ENCODE measurements at places on chromosomes 4 and X.

GRCh38 chrX:22958250-22958649, 41.5 kb upstream of the DDX53 start:
- no peak for DNase-seq

DNA sequence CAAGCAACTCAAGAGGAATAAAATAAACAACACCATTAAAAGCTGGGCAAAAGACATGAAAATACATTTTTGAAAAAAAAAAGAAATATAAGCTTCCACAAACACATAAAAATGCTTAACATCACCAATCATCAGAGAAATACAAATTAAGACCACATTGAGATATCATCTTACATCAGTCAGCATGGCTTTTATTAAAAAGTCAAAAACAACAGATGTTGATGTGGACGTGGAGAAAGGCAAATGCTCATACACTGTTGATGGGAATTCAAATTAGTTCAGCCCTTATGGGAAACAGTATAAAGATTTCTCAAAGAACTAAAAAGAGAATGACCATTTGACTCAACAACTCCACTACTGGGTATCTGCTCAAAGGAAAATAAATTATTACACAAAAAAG, 59.6 kb downstream of the STK32B start:
- no peak for DNase-seq

DNA sequence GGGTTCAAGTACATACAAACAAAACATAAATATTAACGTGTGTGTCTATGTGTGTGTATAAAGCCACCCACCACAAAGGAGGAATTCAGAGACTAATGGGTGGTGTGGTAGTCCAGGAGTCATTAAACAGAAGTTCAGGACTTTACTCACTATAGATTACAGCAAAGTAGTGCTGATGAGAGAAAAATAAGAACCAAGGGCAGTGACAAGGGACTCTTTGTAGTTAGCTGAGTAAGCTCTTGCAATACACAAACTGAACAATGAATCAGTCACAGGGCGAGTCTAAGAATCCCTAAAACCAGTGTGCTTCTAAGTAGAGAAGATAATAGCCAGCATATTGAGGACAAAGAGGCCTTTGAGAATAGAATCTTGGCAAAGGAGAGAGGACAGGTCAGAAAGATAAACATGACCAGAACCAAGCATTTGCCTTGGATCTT, 232.4 kb downstream of the PPP3CA start:
- no peak for DNase-seq

DNA sequence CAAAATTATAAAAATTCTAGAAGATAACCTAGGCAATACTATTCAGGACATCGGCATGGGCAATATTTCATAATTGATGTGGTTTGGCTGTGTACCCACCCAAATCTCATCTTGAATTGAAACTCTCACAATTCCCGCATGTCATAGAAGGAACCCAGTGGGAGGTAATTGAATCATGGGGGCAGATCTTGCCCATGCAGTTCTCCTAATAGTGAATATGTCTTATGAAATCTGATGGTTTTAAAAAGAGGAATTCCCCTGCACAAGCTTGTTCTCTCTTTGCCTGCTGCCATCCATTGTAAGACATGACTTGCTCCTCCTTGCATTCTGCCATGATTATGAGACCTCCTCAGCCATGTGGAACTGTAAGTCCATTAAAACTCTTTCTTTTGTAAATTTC, 77.7 kb downstream of the DDX60 start:
- DNase-seq: no peak

GRCh38 chr4:174056959-174057358, 226.5 kb downstream of the FBXO8 start:
- no peak for DNase-seq

GRCh38 chrX:39757971-39758370, 339.8 kb downstream of the BCOR start:
- no peak for DNase-seq

DNA sequence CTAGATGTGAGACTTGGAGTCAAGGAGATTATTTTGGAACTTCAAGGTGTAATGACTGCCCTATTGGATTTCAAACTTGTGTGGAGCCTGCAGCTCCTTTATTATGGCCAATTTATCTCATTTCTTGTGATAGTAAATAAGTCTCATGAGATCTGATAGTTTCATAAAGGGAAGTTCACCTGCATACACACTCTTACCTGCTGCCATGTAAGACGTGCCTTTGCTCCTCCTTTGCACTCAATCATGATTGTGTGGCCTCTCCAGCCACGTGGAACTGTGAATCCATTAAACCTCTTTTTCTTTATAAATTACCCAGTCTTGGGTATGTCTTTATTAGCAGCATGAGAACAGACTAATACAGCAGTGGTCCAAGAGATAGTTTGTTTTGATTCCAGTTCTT, 19.1 kb downstream of the PF4 start:
- DNase-seq: no peak

- peak; percentile 2 for DNase-seq
Measured at GRCh38 chr4:7487502-7487901, 52.8 kb upstream of the PSAPL1 start.

GRCh38 chr4:52643785-52644244, 15.3 kb downstream of the USP46 start:
- DNase-seq: no peak

DNA sequence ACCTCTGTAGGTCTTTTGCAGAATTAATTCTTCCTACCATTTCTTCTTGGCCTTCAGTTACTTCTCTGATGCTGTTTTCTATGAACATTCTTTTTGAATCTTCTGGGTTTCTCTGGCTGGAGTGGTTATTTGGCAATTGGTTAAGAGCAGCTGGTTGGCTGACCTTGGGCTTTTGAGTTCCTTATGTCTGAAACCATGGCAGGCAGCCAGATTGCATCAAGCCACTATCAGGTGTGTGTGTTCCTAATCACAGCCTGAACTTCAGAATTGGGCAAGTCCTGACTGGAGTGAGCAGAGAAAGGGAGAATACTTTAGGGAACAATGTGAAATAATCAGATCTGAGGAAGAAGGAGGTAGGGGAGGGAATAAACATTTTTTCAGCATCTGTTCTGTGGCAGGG, 90.2 kb downstream of the ARHGAP10 start:
- DNase-seq: no peak

GRCh38 chrX:17627026-17627425, 110.3 kb upstream of the SCML1 start:
- DNase-seq: no peak

DNA sequence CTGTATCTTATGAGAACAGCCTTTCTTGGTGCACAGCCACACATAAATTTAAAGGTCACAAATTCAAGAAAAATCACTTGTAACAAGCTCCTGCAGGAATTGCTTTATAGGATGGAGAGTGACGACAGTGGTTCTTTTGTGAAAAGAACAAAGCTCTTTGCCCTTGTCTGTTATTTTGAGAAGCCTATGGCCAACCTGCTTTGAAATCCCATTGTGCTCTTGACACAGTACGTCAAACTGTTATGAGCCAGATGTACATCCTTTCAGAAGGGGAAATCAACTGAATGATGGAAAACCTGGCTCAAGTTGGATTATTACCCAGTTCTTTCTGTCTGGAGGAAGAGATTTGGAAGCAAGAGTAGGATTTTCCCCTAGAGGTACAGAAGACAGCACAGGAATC, 1454.2 kb downstream of the ARAP2 start:
- DNase-seq: no peak

GRCh38 chrX:155819966-155820491, 61.1 kb upstream of the VAMP7 start:
- DNase-seq: peak; percentile 65

DNA sequence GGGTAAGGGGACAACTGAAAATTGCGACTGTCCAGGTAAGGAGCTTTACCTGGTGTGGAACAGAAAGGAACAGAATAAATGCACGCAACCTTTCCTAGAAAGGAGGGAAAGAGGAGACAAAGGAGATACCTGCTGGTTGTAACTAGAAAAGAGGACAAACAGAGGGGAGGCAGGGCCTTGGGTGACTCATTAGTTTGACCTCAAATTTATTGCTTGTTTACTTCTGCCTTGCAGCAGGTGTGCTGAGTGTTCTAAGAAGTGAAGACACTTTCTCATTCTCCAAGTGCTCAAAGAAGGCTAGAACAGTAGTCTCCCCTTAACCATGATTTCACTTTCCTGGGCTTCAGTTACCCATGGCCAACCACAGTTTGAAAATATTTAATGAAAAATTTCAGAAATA, 123.1 kb upstream of the BOD1L1 start:
- no peak for DNase-seq

DNA sequence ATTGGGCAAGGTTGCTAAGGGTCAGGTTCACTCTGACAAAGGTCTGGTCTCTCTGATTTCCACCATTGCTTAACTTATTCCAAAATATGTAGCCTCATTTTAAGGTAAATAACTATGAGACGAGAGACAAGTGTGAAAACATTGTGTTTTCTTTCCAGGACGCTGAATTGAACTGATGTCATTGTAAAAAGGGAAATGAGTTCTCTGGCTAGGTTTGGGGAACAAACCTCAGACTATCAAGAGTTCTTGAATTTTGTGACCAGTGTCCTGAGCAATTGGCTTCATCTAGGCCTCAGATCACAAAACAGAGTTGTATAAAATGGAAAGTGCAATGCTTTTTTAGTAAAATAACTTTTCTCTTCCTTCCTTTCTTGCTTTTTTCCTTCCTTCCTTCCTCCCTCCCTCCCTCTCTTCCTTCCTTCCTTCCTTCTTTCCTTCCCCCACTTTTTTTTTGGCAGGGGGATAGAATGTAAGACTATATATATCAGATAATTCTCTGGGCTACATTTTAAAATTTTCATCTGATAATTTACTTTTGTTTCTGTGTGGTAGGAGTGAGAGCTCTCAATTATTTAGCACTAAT, 30.8 kb upstream of the CXCL8 start:
- DNase-seq: no peak

DNA sequence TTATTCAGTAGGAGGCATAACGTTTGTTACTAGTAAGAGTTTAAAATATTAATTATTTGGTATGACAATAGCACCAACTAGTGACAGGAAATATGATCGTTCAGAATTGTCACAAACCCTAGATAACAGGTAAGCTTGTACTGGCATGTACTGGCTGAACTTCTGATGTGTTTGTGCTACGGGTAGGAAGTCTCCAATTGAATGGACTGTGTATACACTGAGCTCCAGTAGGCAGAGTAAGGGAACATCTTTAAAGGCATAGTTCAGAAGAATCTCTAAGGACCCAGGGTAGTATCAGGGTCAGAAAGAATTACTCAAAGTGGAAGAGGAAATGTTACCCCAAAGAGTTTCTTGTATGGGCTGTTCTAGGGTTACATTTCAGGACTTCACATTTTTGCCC, 230.4 kb downstream of the EDA2R start:
- no peak for DNase-seq

- no peak for DNase-seq
Measured at GRCh38 chrX:45697591-45697990, 496.9 kb upstream of the DIPK2B start.

- DNase-seq: no peak
Measured at GRCh38 chr4:182699201-182699600, 218.0 kb downstream of the DCTD start.

GRCh38 chr4:87717276-87718031, 67.4 kb downstream of the DMP1 start:
- DNase-seq: no peak

DNA sequence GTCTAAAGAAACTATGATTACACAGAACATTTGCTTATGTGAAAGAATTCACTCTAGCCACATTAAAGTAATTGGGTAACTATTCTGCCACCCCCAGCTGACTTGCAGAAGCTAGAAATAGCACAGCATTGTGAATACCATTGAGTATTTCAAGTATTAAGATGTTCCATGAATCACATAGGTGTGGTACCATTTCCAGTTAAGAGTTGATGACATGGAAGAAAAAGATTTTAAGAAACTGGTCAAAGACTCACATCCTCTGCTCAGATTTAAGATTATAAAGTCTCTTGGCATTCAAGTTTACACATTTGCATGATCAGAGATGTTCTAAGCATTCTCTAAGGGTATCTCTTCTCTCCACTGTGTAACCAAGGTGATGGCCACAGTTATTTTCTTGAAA, 287.5 kb downstream of the CAMK2D start:
- DNase-seq: no peak

- DNase-seq: no peak
Measured at GRCh38 chr4:67573193-67573592, 14.7 kb downstream of the STAP1 start.

- DNase-seq: no peak
Measured at GRCh38 chr4:169823685-169824084, 65.9 kb upstream of the HPF1 start.

DNA sequence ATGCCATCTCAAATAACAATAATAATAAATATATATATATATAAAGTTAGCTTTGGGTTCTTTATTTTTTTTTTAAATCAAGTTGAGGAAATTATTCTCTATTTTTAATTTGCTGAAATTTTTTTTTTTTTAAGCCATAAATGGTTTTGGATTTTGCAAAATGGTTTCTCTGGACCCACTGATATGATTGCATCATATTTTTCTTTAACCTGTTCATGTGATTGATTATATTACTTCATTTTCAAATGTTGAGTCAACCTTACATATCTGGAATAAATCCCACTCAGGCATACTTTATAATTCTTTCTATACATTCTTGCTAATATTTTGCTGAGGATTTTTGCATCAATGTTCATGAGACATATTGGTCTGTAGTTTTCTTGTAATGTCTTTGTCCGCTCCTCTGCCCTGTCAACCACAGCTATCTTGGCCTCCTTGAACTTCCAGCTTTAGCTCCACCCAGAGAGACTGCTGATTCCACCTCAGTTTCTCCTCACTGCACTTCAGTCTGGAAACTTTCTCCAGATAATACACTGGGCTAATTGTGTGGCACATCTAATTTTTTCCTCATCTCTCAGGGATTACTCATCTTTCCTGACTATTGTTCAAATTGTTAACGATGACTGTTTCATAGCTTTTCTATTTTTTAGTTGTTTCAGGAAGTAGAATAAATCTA, 160.9 kb upstream of the GIMD1 start:
- DNase-seq: no peak

GRCh38 chr4:52423967-52424366, 235.1 kb downstream of the USP46 start:
- no peak for DNase-seq

DNA sequence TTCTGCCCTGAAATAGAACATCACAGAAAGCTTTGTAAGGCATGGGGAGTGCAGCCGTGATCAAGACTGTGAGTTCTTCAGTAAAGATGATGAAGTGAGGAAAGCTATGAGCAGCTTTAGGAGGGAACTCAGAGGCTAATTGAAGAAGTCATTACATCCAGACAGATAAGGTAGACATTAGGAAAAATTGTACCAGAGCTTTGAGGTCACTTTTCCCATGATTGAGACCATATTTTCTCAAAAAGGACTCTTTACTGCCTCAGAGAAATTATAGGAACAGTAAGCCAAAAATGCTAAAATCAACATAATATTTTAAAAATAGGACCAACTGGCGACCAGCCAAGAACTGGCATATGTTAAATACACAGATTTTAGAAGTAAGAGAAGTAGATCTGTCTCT, 11.2 kb downstream of the CHST7 start:
- DNase-seq: no peak

- no peak for DNase-seq
Measured at GRCh38 chr4:176584031-176584606, 208.6 kb downstream of the VEGFC start.

Measured in NCI-H2107 (cell line).